ENCODE measurements at places on chromosomes 7 and 10.

DNA sequence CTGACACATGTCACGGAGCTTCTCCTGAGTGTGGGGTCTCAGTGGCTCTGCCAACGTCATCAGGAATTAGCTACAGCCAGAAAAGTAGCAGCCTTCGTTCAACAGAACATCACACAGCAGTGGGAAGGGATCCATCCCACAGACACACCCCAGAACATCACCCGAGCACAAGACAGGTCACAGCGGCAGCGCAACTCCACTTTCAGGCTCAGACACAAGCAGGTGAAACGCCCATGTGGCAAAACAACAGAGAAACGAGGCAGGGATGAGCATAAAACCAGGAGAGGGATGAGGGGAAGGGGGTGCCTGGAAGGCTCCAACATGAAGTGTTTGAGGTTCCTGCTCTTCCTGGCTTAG lies 44.8 kb downstream of the CAMK2B start:
- no peak for DNase-seq

GRCh38 chr7:85773116-85773728 lies 586.4 kb upstream of the SEMA3D start:
- peak; percentile 38 for DNase-seq

DNA sequence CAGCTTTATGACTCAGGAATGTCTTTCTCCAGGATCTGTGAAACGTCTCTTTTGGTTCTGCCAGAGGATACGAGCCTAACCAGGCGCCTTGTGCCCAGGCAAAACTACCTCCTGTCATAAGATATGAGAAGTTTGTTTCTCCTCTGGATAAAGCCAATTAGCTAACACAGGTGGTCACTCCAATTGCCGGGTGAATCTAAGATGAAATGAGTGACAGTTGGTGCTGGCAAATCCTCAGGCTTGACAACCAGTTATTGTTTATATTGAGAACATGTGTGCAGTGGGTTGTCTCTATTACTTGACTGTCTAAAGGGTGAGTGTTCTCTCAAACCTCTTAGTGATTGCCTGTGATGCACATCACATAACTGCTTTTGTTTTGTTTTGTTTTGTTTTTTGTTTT lies 449.1 kb downstream of the XPNPEP1 start:
- DNase-seq: no peak

DNA sequence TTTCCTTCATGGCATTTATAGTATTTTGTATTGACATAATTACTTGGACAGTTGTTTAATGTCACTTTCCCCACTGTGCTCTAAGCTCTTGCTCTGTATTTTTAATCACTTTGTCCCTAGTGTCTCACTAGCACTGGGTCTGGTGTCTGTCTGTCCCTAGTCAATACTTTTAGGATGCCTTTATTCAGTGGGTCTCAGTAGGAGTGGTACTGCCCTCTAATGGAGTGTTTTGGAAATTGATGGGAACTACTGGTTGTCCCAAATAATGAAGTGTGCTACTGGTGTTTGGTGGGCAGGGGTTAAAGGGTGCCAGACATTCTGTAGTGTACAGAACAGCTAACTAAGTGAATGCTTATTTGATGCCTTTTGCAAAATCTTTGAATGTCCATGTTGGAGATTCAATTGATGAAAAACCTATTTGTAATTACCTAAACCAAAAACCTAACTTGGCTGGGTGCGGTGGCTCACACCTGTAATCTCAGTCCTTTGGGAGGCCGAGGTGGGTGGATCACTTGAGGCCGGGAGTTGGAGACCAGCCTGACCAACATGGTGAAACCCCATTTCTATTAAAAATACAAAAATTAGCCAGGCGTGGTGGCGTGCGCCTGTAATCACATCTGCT lies 33.3 kb downstream of the CDK14 start:
- DNase-seq: no peak

- DNase-seq: peak; percentile 99
Observed at GRCh38 chr7:41916450-41916927, 213.6 kb upstream of the INHBA start.

DNA sequence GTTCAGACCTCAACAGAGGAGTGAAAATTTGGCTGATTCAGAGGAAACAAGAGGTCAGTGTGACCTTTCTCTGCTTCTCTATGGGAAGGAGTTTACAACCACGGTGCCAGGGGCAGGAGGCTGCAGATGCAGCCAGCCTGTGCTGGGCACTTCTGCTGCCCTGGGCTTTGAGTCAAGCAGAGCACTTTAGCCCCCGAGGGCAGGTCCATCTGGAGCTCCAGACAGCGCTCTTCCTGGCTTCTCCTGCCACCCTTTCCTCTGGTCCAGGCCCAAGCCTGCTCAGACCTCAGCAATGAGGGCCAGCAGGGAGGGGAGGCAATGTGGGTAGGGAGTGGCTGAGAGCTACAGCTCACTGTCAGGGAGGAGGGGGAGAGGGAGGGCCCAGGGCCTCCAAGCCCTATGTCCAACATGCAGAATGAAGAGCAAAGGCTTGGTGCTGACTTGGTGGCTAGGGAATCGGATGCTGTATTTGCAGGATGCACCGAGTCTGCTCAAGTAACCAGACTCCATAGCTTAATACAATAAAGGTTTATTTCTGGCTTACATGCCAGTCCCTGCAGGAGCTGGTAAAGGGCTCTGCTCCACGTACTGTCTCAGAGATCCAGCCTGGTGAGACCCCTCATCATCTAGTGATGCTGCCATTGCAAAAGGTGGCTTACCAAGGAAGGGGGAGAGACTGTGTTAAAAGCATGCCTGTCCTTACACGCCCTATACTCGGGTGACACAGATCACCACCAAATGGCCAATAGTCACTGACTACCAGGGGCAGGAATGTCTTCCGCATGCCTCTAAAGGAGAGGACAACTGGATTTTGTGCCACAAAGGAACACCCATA lies 481.6 kb downstream of the RPS24 start:
- no peak for DNase-seq

DNA sequence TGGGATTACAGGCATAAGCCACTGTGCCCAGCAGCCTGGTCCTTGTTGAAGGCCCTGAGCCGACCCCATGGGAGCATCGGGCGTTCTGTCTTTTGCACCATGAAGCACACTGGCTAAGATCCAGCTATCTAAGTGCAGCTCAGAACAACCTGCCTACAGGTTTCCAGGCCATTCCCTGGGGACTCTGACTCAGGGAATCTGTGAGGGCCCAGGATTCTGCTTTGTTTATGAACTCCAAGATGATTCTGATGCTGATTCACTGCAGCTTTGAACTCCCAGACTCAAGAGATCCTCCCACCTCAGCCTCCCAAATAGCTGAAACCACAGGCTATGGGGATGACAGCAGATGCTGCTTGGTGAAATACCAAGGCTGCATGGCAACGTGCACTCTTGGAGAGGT lies 30.2 kb downstream of the NPTX2 start:
- no peak for DNase-seq

GRCh38 chr7:50589364-50589763 lies 24.2 kb upstream of the DDC start:
- no peak for DNase-seq

GRCh38 chr10:103585011-103585405 lies 91.5 kb downstream of the NEURL1 start:
- DNase-seq: no peak

DNA sequence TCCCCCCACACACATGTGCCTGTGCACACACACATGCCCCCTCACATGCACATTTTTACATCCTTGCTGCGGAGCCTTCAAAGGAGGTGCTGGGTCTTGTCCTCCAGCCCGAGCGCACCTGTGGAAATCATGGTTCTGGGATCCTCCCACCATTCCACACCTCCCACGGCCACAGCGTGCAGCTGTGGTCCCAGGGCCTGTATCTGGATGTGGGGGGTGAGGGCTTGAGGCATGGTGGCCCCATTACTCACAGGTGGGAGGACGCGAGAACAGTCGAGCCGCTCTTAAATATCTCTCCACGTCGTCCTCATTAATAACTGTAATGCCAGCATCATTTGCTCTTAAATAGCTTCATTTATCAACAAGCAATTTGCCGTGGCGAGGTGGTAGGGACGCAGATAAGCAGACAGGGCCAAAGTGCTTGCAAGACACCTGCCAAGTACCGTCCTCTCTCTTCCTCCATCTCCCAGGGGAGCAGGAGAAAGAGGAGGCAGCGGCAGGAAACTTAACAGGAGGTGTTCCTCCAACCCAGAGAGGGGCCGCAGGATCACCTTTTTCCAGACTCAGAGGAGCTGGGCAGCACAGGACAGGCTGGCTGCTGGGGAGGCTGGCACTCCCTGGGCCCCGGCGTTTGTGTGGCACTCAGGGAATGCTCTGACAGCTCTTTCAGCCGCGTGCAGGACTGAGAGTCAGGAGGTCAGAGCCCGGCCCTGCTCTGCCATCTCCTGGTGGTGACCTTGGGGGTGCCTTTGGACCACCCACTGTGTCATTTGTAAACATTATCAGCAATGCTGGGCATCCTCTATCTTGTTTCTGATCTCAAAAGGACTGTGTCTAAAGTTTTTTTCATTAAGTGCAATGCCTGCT lies 87.4 kb downstream of the CDH23 start:
- no peak for DNase-seq

- DNase-seq: no peak
Observed at GRCh38 chr10:33302208-33302829, 32.1 kb downstream of the NRP1 start.

- no peak for DNase-seq
Observed at GRCh38 chr7:34060196-34060947, 155.0 kb downstream of the BMPER start.

DNA sequence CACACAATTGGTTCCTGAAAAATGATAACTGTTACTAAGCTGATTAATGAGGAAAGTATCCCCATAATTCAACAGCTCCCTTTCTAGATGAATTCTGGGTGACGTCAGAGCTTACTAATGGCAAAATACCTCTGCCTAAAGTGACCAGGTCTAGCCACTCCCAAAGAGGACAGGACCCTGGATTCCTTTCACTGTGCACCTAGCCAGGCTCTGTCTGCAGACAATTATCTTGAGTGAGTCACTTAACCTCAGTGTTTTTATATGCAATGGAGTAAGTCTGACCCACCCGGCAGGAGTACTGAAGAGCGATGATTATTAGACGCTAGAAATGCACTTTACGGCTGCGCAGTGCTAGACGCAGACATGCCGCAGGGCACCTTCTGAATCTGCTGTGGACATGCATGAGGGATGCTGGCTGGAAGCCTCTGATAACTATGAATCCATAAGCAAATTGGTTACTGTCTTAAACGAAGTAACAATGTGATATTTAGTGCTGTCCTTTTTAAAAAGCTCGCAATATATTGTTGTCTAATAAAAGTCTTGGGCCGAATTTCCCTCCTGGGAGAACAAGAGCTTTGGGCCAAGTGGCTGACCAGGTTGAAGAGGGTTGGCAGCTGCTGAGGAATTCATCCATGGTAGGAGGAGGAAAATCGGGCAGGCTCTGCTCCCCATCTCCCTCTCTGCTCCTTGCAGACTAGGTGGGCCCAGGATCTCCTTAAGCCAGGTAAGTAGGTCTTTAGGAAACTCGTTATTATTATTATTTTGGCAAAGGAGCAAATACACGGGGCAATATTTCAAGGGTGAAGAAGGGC lies 4.6 kb upstream of the INPP5A start:
- peak; percentile 65 for DNase-seq

DNA sequence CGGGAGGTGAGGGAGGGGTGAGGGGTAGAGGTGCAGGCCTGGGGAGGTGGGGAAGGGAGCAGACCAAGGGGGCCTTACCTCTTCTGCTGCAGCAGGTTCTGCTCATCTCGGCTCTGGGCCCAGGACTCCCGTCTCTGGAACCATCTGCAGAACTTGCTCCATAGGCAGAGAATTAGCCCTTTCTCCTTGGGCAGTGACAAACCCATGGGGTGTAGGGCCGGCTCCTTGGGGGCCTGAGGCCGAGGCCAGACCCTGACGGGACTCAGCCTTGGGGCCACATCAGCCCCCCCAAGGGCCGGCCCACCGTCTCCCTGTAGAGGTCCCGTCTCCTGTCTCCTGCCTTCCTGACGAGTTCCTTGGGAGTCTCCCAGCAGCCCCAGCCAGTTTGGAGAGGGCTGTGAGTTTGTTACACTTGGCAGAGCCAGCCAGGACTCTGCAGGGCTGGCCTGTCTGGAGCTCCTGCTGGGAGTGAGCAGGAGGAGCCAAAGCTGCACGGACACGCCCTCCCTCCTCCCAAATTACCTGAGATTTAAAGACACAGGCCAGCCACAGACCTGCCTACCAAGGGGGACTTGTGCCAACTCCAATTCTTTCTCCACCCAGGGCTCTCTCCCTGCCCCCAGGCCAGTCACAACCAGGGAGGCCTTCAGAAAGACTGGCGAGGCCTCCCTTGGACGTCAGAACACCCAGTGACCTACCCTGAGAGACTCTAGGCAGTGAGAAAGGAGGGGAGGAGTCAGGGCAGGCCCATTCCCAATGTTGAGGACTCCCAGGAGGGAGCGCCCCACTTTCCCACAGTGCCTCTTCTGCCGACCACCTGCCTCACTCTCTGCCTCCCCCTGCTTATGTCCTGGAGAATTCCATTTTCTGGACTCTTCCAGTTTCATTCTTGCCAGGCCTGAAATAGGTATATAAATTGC lies at the start of gene TRPV6:
TSS of gene TRPV6 (minus strand) at position 435 of the 920 bp plus-strand sequence.
- DNase-seq: no peak

- no peak for DNase-seq
Observed at GRCh38 chr10:73838827-73839226, 27.4 kb upstream of the NDST2 start.

DNA sequence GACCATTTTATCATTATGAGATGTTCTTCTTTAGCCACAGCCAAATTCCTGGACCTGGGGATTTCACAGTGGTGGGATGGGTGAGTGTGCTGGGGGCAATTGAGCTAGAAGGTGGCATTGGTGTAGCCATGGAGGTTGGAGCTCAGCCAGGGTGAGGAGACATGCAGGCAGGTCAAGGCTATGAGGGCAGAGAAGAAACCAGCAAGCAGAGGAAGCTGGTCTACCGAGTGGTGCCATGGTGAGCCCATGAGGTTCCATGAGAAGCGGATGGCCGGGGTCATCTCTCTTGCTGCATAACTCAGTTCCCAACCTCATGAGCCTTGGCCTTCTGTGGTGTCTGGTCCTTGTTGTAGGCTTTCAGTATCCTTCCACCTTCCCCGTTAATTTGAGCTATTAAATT lies 91.4 kb downstream of the CARD11 start:
- no peak for DNase-seq

GRCh38 chr10:114179747-114180146 lies 594 bp downstream of the TDRD1 start:
- DNase-seq: no peak

GRCh38 chr10:33428682-33429081 lies 94.2 kb upstream of the NRP1 start:
- DNase-seq: no peak

GRCh38 chr10:70432101-70432500 lies 9.4 kb downstream of the NODAL start:
- DNase-seq: no peak

GRCh38 chr10:126222736-126223511 lies 165.4 kb downstream of the ADAM12 start:
- no peak for DNase-seq

- no peak for DNase-seq
Observed at GRCh38 chr7:20213378-20213777, 3.8 kb downstream of the MACC1 start.

- no peak for DNase-seq
Observed at GRCh38 chr7:84317536-84317935, 122.9 kb upstream of the SEMA3A start.

- no peak for DNase-seq
Observed at GRCh38 chr10:29973921-29974320, 85.5 kb downstream of the JCAD start.
